Activated CD8-positive, alpha-beta memory T cell treated with anti-CD3 and anti-CD28 coated beads, Interleukin-2, amount 10 ng/mL, durations not matched to agents 7 days and 5 days (primary cell): ENCODE measurements at places on chromosomes 12 and 14. TPM values are rescaled to one million over a fixed set of nuclear protein-coding genes. Genes with fewer than 3 reads are reported as not detected.
A peak's percentile ranks its signal among the peaks of the same experiment; 100 is the strongest.

Gene GDF3
- not detected for total RNA-seq

Gene CACNA1C
- total RNA-seq, result 0.14 TPM

Gene KRT3
- not detected for total RNA-seq

Gene PTGER2
- 97.6 TPM for total RNA-seq

Gene E2F7
- total RNA-seq, result 26.1 TPM

Gene WNT1
- 1.2 TPM for total RNA-seq

Gene PRH2
- total RNA-seq, result not detected

Gene CLEC4E
- not detected for total RNA-seq

- H3K27me3 ChIP-seq, result no peaks in the 10 kb centered on the region
- no peak for DNase-seq
- H3K4me3 ChIP-seq, result no peak overlapping the region
Observed at GRCh38 chr14:29823816-29824215, 103.8 kb downstream of the PRKD1 start.

DNA sequence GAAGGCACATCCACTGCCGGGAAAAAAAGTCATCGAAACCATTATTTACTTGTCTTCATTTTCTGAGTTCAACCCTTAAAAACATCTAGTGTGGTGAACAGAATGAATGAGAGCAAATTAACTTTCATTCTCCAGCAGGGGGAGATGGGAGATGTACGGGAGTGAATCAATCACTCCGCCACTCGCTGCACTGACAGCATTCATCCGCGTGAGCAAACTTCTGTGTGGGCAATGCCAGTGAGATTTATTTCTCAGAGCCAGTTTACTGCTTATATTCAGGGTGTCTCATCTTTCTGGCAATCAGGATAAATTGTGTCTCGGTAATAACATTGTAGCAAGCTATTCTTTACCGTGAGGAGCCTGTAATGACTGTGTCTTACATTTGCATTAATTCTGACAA, 463.6 kb upstream of the MIS18BP1 start:
- no peak overlapping the region for H3K27ac ChIP-seq
- no peaks in the 10 kb centered on the region for H3K27me3 ChIP-seq
- no peaks in the 10 kb centered on the region for H3K36me3 ChIP-seq
- DNase-seq, result no peak
- no peaks in the 10 kb centered on the region for H3K4me1 ChIP-seq

DNA sequence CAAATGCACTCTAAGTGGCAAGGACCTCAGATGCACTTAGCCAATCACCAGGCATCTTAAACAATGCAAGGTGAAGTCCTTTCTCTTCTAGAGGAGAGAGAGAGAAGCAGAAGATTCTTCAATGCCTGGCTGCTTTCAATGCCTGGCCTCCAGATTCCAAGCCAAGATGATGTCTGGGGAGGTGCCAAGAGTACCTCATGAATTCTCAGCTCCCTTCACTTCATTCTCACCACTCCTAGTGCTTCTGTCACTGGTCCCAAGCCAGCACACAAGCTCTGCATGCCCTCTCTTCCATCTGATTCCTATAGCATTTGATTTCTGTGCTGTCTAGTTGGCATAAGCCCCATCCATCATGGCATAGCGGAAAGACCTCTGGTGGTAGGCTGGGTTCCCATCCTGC, 225.0 kb downstream of the KSR2 start:
- H3K36me3 ChIP-seq, result no peaks in the 10 kb centered on the region
- H3K4me1 ChIP-seq, result no peaks in the 10 kb centered on the region
- no peak overlapping the region for H3K4me3 ChIP-seq

DNA sequence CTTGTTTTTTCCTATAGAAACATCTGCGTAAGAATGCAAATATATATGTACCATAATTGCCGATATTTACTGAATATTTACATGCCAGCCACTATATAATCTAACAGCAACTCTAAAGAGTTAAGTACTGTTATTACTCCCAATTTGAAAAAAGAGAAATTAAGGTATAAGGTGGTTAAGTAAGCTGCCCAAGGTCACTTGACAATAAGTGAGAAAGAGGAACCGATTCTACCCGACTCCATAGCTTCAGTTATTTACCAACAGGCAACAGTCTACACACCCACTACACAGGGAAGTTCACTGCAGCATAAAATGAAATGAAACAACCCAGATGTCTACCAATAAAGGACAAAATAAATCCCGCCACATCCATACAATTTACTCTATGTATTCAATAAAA, 1.1 kb downstream of the MIS18BP1 start:
- peak overlapping the region; percentile 81 for H3K27ac ChIP-seq
- no peak for DNase-seq
- peaks cover 27% of the 10 kb centered on the region for H3K4me1 ChIP-seq
- peak overlapping the region; percentile 90 for H3K4me3 ChIP-seq
- H3K36me3 ChIP-seq, result peaks cover 15% of the 10 kb centered on the region

DNA sequence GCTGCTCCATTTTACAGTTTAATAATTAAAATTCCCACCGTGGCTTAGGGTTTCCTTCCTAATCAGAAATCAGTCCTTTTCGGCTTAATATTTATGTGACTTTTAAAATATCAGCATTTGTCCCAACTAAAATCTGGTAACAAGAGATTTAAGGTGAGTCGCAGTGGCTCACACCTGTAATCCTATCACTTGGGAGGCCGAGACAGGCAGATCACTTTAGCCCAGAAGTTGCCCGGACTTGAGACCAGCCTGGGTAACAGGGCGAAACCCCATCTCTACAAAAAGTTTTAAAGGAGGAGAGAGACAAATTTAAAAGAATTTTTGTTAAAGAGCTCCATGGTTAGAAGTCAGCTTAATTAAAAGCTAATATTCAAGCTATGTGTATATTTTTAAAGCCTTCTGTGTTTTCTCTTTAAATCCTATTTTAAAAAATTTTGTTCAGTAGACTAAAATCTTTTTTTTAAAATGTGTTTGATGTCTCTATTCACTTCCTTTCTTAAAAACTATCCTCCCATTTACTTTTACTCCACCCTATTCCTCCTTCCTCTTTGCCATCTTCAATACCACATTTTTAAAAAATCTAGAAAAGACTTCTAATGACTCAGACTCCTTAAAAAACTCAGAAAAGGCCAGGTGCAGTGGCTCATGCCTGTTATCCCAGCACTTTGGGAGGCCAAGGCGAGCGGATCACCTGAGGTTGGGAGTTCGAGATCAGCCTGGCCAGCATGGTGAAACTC, 3.8 kb upstream of the TAC3 start:
- no peak for DNase-seq
- H3K4me1 ChIP-seq, result no peaks in the 10 kb centered on the region
- H3K27me3 ChIP-seq, result peaks cover 10% of the 10 kb centered on the region

DNA sequence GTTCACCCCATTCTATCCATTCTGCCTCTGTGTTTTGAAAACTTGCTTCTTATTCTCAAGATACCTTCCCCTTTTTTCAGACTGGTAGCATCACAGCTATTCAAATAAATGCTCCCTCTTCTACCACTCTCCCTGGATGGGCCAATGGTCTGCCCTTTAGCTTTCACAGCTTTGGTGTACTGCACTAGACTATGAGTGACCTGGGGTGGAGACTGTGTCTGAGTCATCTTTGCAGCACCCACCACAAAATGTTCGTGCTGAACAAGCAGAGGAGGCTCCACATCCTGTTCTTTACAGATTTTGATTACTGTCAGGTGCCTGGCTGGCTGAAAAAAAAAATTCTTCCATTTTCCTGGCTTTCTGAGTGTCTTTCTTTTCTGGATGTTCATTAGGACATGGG, 1104.1 kb upstream of the TMEM132C start:
- peaks cover 42% of the 10 kb centered on the region for H3K4me1 ChIP-seq
- H3K4me3 ChIP-seq, result peak overlapping the region; percentile 27
- peaks cover 17% of the 10 kb centered on the region for H3K36me3 ChIP-seq
- peak overlapping the region; percentile 91 for H3K27ac ChIP-seq
- peak; percentile 85 for DNase-seq

DNA sequence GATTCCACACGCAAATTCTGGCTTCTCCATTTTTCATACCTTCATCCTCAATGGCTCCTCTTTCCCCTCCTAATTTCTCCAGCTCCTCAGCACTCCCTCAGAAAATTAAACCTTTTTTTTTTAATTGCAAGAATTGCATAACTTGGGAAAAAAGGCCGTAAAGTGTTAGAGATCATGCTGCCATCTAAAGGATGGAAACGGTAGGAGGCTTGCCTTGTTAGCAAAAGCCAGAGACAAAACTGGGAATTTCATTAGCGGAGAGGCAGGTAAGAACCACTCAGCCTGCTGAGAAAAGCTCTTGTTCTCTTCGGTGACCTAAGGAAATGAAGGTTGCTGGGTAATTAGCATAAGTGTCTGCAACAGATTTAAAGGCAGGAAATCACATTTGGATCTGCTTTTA, 204.3 kb downstream of the AEBP2 start:
- no peak overlapping the region for H3K4me3 ChIP-seq
- H3K36me3 ChIP-seq, result peaks cover 4% of the 10 kb centered on the region
- no peak overlapping the region for H3K27ac ChIP-seq
- no peaks in the 10 kb centered on the region for H3K4me1 ChIP-seq
- H3K27me3 ChIP-seq, result no peaks in the 10 kb centered on the region
- DNase-seq, result no peak

DNA sequence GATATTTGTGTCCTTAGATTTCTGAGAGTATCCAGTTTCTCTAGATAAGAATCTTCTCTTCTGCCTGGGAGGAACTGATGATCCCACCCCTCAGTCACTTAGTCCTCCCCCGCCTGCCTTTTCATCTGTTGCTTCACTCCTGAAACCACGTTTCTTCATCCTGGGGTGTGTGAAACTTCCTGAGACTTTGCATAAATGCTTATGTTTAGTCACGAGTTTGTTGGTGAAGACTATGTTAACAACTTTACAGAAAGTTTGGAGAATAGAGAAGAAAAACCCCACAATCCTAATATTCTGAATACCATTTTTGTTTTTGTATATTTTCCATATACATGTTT, 33.2 kb downstream of the MARK3 start:
- DNase-seq, result no peak
- peaks cover 26% of the 10 kb centered on the region for H3K4me1 ChIP-seq
- H3K4me3 ChIP-seq, result no peak overlapping the region
- H3K27me3 ChIP-seq, result no peaks in the 10 kb centered on the region

DNA sequence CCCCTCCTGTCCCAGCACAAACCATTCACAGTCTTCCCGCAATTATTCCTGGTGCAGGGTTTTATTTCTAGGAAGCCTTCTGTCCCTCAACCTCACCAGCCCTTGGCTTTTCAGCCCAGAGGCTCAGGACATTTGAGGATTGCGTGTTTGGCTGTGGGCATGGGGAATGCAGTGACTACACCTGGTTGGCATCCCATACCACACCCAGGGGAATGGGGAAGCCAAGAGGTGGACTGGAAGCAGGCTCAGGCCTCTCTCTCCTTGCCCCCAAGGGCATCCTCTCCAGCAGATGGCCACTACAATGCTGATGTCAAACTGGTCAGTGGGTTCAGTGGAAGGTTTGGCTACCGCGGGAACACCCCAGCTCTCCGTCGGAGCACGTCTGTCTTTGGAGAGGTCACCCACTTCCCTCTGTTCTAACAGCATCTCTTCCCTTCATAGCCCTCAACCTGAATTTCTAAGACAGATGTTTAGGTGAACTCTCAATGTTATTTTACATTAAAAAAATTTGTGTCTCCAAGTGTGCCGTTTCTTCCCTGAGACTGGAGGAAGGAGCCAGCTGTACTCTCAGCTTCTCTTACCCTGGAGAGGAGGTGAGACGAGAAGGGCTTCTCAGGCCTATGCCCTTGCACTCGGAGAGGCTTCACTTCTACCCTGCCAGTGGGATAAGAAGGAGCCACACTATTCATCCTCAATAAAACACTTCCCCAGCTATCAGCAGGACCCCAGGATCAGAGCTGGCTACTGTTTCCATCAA, 35.5 kb downstream of the DCAF4 start:
- H3K36me3 ChIP-seq, result peaks cover 21% of the 10 kb centered on the region
- no peaks in the 10 kb centered on the region for H3K27me3 ChIP-seq
- DNase-seq, result no peak
- no peak overlapping the region for H3K4me3 ChIP-seq
- no peak overlapping the region for H3K27ac ChIP-seq
- peaks cover 27% of the 10 kb centered on the region for H3K4me1 ChIP-seq

- DNase-seq, result no peak
- no peaks in the 10 kb centered on the region for H3K36me3 ChIP-seq
- H3K27me3 ChIP-seq, result peaks cover 26% of the 10 kb centered on the region
- H3K4me3 ChIP-seq, result no peak overlapping the region
- H3K27ac ChIP-seq, result no peak overlapping the region
- no peaks in the 10 kb centered on the region for H3K4me1 ChIP-seq
Observed at GRCh38 chr12:65306366-65307168, 28.1 kb downstream of the MSRB3 start.

- no peak overlapping the region for H3K27ac ChIP-seq
- peaks cover 28% of the 10 kb centered on the region for H3K4me1 ChIP-seq
- no peaks in the 10 kb centered on the region for H3K36me3 ChIP-seq
- no peak overlapping the region for H3K4me3 ChIP-seq
Observed at GRCh38 chr14:35342489-35343010, 50.4 kb downstream of the PSMA6 start.

DNA sequence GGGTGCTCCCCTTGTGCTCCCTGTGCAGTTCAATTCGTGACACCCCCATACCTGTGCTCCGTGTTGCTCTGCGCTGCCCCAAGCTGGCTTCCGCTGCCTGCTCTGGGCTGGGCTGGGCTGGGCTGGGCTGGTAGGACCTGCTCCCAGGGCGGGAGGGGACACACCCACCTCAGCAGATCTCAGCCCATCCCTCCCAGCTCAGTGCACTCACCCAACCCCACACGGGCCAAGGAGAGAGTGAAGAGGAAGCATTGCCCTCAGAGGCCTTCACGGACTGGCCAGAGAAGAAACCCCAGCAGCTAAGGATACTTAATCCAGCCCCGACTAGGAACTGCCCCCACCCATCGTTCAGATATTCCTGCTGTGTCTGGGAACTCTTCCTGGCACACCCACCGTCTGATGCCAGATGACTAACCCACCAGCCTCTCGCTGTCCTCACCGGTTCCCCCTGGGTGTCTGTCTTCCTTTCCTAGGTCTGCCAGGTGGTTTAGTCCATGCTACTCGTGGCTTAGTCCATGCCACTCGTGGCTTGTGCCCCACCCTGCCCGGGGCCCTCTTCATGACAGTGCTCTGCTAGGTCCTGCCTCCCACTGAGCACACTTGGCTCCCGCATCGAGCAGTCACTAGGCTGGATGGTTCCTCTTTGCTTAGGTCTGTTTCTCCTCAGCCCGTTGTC, at the start of gene LPAR5:
LPAR5 (minus strand) TSS at position 104 of the 676 bp plus-strand sequence. CDS start 14,711 bp downstream, outside the sequence.
- H3K36me3 ChIP-seq, result peaks cover 4% of the 10 kb centered on the region
- H3K27ac ChIP-seq, result peak within 1 kb of the TSS; percentile 92
- H3K4me3 ChIP-seq, result peak within 1 kb of the TSS; percentile 77
- H3K27me3 ChIP-seq, result no peaks in the 10 kb centered on the region

- DNase-seq, result no peak
- no peak overlapping the region for H3K4me3 ChIP-seq
- no peaks in the 10 kb centered on the region for H3K4me1 ChIP-seq
- no peaks in the 10 kb centered on the region for H3K36me3 ChIP-seq
- H3K27me3 ChIP-seq, result no peaks in the 10 kb centered on the region
Observed at GRCh38 chr14:36757734-36758601, 96.3 kb downstream of the PAX9 start.

- H3K4me1 ChIP-seq, result no peaks in the 10 kb centered on the region
- no peak overlapping the region for H3K27ac ChIP-seq
- H3K4me3 ChIP-seq, result no peak overlapping the region
- no peaks in the 10 kb centered on the region for H3K27me3 ChIP-seq
Observed at GRCh38 chr12:58204071-58204470, 262.7 kb downstream of the ATP23 start.
